ENCODE measurements at places on chromosomes 5 and 9.

DNA sequence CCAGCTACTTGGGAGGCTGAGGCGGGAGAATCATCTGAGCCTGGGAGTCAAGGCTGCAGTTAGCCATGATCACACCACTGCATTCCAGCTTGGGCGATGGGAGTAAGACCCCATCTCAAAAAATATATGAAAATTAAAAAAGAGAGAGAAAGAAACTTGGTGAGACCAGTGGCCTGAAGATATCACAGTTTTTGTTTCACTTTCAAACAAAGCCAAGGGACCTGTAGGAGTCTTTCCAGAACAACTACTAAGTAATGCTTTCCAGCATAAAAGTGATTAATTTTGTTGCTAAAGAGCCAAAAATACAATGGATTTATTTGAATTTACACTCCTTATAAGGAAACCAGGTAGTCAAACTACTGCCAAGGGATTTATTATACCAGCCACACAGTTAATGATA, 23.5 kb downstream of the GKAP1 start:
- no peak for DNase-seq

DNA sequence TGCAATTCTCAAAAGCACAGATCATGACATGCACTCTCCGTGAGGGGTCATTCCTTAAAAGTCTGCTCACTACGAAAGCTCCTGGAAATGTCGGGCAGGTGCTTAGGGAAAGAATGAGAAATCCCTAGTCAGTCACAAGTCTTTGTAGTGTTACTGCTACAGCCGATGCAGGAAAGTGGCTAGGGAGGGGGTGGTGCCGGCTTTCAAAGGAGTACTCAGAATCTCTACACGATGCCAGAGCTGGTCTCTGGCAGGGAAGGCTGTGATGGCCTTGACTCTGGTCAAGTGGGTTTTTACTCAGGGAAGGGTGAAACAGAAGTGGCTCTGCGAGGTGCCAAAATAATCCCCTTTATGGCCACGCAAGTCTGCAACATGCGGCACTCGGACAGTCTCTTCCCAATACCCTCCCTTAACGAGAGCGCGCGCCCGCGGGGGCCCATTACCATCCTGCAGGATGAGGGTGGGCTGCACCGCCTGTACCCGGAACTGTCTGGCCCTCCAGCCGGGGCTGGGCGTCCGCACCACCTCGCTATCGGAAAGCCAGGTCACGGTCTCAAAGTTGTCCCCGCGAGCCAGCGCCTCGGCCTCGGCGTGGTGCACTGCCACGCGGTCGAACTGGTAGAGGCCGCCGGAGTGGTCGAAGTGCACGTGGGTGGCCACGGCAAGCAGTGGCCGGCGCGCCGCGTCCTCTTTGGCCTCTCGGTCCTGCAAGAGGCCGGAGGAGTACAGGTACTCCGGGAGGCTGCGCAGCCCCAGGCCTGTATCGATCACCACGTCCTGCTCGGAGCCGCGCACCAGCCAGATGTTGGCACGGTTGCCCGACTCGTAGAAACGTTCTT, 956 bp downstream of the MBLAC2 start:
- peak; percentile 4 for DNase-seq

DNA sequence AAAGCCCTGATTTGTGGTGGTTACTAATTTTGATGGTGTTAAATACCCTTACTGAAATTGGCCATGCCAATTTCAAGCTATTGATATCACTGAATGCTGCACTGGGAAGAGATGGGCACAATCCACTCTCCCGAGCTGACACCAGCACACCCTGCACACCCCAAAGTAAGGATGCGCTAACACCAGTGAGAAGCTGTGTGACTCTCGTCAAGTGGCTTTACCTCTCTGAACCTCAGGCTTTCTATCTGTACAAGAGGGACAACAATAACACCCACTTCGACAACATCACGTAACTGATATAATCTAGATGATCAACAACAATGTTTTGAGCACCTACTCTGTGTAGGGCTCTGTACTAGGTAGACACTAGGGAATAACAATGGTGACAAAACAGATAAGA, 8.0 kb upstream of the AKNA start:
- no peak for DNase-seq

DNA sequence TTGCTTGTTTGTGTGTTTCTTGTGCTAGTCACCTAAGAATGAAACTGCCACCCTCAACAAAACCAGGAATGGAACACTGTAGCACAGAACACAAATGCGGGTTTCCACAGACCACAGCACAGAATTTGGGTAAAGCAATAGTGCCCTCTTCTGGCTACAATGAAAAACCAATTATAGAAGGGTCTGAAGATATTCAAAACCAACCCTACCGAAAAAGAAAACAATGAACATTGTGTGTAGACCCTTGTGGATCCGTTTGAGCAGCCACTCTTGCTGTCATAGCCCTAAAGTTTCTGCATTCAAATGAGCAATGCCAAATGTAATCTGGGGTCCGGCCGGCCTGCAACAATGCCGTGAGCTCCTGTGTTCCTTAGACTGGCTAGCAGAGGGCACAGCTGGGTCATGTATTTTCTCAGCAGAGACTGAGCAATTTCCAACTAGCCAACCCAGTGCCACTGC, 8.3 kb upstream of the ENC1 start:
- DNase-seq: no peak

GRCh38 chr9:134922066-134922931, 4.6 kb upstream of the FCN1 start:
- DNase-seq: no peak

- DNase-seq: no peak
These were observed 632.3 kb downstream of the CCDC171 start for GRCh38 chr9:16184964-16185646.

DNA sequence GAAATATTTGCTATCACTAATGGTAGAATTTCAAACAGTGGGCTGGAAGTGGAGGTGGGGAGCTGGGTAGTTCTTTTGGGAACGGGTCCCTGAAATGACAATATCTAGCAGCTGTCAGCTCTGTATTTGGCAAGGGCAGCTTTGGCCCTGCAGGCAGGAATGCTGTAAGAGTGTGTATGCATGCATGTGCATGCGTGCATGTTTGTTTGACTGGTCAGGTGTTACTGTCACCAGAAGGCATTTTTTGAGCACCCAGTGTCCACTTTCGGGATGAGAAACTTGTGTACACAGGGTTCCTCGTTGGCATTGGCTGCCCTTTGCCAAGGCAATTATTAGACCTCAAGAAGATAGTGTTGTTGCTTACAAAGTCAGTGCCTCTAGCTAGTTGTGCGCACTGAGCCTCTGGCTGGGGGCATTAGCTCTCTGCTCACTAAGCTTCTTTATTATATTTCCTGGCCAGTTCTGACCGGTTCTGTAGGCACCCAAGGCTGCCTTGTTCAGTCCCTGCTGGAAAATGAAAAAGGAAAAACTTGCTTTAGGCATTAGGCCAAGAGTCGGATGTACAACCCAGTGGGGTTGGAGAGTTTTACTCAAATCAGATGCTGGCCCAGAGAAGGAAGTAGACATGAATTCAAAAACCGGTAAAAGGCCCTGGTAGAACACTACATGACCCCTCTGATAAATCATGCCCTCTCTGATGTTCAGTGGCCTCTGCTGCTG, 2.0 kb downstream of the CYFIP2 start:
- DNase-seq: no peak

DNA sequence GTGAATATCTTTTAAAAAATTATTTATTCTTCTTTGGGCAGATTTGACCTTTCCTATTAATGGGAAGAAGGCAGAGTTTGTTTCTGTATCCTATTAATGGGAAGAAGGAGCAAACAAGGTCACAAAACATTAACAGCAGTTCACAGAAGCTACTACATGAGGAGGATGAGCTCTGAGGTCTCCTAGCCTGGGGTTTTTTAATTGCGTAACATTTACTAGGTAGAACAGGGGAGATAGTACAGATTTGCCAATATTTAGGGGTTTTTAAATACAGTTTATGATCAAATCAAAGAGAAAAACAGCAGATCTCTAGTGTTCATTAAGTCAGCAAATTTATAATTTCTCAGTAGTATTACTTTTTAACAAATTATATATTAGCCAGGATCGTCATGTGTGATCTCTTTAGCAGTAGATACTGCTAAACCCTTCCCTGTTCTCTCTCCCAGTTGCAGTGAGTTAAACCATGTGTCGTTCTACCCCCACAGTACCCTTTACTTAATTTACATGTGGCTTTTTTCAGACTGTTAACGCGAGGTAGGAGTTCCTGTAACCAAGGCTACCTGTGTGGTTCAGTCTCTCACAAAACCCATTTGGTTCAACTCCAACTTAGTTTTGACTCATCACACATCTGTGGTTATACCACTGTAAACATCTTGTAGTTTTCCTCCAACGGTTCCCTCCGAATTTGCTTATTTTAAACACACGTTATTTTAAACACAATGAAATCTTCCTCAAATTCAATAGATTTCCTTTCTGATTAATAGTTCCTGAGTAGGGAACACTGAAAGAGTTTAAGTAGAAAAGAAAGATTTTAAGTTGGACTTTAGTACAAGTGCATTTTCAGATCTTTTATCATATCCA, 13.3 kb downstream of the SLC25A46 start:
- DNase-seq: no peak

- DNase-seq: no peak
These were observed 24.2 kb downstream of the IL9 start for GRCh38 chr5:135871268-135871915.

GRCh38 chr9:94860678-94861588, 134.4 kb downstream of the AOPEP start:
- DNase-seq: peak; percentile 48

DNA sequence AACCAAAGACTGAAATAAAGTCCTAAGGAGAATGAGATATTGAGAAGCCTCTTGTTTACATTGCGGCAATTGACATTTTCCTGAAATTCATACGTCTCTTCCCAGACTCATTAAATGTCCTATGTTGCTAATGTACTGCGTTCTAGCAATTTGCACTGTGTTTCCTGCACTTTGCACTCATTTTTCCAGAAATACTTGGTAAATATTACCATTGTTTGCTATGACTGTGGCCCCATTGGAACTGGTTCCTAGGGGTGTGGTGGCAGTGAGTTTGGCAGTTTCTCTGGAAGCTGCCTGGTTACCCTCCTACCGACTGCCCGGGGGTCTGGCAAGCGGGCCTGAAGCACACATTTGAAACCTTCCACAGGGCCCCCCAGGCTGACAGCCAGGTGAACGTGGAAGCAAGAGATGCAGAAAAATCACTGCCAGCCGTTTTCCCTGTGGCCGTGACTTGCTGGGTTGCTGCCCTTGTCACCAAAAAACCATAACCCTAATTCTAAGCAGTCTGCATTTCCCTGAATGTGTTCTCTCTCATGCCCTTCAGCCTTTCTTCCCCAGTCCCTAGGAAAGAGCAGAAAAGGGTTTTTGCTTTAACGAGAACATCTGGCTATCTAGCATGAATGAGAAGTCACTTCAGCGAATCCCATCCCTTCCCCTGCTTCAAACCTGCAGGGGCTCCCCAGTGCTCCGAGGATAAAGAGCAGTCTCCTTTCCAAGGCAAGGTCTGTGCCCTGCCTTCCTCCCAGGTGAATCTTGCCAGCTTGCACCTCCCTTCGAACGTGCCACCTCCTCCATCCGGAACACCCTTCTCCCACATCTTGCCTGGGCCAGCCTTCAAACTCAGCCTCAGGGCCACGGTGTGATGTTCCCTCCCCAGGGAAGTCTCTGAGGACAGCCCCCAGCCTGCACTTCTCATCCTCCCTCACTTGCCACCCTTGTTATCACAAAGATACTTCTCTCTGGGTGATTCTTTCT, 84.2 kb downstream of the AK8 start:
- no peak for DNase-seq

GRCh38 chr5:79237740-79238560, 2.0 kb downstream of the JMY start:
- DNase-seq: no peak

DNA sequence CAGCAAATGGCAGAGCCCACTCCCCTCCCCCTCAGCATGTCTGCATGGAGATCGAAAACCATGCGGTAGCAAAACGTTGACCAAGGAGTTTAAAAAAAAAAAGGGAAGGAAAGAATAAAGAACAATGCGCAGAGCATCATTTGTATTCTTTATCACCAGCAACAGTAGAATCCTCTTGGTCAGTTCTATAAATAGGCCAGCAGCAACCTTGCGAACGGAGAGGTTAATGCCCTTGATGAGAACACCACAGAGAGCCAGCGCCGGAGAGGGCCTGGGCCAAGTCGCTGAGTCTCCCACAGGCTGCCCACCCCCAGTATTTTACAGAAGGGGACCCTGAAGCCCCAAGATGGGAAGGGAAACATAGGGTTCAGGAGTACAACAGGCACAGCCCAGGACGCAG, 22.7 kb downstream of the WHRN start:
- DNase-seq: no peak

DNA sequence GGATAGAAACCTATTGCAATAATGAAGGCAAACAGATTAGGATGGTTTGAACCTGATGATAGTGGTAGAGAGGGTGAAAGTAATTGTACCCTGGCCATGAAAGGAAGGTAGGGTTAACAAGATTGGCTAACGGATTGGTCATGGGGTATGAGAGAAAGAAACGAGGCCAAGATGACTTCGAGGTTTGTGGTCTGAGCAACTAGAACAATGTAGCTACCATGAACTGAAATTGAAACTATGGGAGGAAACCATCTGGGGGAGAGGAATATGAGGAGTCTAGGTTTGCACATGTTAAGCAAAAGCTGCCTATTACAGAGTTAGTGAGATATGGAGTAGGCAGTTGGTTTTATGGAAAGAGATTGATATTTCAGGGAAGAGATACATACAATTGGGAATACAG, 406.0 kb downstream of the PRELID2 start:
- no peak for DNase-seq

- no peak for DNase-seq
These were observed 384 bp upstream of the MRPS2 start for GRCh38 chr9:135500071-135500524.

DNA sequence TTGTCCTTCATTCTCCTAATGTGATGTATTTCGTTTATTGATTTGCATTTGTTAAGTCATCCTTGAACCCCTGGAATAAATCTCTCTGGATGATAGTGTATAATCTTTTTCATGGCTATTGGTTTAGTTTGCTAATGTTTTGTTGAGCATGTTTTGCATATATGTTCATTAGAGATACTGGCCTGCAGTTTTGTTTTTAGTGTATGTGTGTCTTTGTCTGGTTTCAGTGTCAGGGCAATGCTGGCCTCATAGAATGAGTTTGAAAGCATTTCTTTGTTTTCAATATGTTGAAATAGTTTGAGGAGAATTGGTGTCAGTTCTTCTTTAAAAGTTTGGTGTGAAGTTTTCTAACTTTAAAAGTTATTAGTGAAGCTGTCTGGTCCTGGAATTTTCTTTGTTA, 149.6 kb upstream of the ATP10B start:
- no peak for DNase-seq

- DNase-seq: no peak
These were observed 38.6 kb upstream of the TESK1 start for GRCh38 chr9:35566417-35566816.

DNA sequence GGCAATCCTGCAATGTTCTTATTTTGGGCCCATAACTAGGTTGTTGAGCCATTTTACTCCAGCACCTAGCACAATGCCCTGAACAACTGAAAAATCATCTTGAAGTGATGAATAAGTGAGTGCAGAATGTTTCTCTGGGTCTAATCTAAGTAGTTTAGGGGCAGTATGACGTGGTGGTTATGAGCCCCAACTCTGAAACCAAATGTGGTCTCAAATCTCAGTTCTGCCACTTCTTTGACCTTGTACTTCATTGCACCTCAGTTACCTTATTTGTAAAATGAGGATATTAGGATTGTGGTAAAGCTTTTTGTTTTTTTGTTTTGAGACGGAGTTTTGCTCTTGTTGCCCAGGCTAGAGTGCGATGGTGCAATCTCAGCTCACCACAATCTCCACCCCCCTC, 80.9 kb upstream of the SNX2 start:
- DNase-seq: no peak
